ENCODE measurements at places on chromosomes 7 and 10.

GRCh38 chr7:55438085-55438756 lies 73.1 kb downstream of the LANCL2 start:
- H3K4me3 ChIP-seq = no peak overlapping the region
- H3K27me3 ChIP-seq = no peaks in the 10 kb centered on the region
- H3K27ac ChIP-seq = no peak overlapping the region
- H3K36me3 ChIP-seq = no peaks in the 10 kb centered on the region
- peaks cover 3% of the 10 kb centered on the region for H3K4me1 ChIP-seq

GRCh38 chr7:141785706-141786552 lies 4.1 kb upstream of the TAS2R5 start:
- H3K4me3 ChIP-seq = no peak overlapping the region
- H3K27ac ChIP-seq = no peak overlapping the region
- H3K36me3 ChIP-seq = no peaks in the 10 kb centered on the region
- DNase-seq = no peak
- no peaks in the 10 kb centered on the region for H3K4me1 ChIP-seq

DNA sequence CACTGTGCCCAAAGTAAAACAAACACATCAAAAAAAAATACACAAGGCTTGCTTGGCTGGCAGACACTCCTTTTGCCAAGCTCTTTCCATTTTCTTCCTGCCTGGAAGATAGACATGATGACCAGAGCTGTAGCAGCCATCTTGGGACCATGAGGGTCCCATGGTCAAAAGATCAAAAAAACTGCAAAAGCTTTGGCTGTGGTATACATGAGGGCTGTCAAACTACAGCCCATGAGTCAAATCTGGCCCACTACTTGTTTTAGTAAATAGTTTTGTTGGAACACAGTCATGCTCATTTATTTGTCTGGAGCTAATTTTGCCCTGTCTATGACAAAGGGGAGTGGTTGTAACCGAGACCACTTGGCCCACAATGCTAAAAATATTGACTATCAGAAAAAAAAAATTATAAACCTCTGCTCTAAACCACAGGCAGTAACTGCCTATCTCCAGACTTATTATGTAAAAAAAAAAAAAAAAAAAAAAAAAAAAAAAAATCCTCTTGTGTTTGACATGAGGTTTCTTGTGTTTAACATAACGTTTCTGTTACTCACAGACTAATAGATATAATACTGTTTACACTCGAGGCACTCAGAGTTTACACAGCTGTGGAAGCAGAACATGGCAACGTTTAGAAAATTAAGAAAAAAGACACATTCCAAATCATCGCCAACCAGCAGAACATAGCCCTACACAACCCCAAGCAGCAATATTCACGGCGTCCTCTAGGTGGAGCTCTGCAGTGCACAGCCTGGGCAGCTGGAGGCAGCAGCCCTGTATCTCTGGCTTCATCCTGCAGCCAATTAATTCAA lies 36.9 kb downstream of the ASB13 start:
- peaks cover 11% of the 10 kb centered on the region for H3K4me1 ChIP-seq
- no peaks in the 10 kb centered on the region for H3K36me3 ChIP-seq
- peaks cover 2% of the 10 kb centered on the region for H3K27me3 ChIP-seq

GRCh38 chr10:121112136-121112535 lies 261.0 kb downstream of the WDR11 start:
- DNase-seq = no peak
- H3K36me3 ChIP-seq = no peaks in the 10 kb centered on the region
- no peaks in the 10 kb centered on the region for H3K4me1 ChIP-seq
- H3K27me3 ChIP-seq = no peaks in the 10 kb centered on the region
- H3K4me3 ChIP-seq = no peak overlapping the region

DNA sequence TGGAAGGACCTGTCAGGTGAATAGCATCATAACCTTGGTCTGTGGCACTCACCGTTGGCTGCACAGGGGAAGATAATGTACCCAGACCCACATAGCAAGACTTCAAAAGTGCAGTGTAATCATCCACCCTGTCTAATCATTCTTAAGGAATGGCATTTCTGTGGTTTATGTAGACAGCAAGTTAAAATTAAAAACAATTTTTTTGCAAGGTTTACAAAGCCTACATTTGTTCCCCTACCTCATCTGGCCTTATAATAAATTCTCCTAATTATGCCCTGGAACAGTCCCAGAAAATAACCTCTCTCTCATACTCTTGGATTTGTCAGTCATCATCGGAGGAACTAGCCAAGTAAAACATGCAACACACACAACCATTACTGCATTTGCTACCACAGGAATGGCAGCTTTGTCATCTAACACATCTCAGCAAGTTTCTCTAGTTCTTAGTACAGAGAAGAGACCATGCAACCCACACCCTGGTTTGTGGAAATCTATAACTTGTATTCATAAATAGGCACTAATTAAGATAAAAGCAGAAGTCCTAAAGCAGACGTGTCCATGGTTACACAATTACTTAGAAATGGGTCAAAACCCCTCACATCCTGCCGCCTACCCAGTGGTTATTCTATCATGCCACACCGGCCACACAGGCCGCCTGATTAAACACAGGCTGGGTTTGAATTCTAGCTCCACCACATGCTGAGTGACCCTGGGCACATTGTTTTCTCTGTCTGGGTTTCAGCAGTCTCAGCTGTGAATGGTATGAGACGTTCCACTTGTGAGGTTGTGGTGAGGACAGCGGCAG lies 19.1 kb downstream of the ABLIM1 start:
- H3K27me3 ChIP-seq = peaks cover 12% of the 10 kb centered on the region
- H3K27ac ChIP-seq = no peak overlapping the region
- H3K36me3 ChIP-seq = no peaks in the 10 kb centered on the region
- H3K4me3 ChIP-seq = no peak overlapping the region
- peaks cover 3% of the 10 kb centered on the region for H3K4me1 ChIP-seq

GRCh38 chr10:10796774-10797415 lies 220.8 kb upstream of the CELF2 start:
- H3K36me3 ChIP-seq = no peaks in the 10 kb centered on the region
- H3K4me1 ChIP-seq = no peaks in the 10 kb centered on the region
- H3K27ac ChIP-seq = no peak overlapping the region
- no peak overlapping the region for H3K4me3 ChIP-seq
- H3K27me3 ChIP-seq = peaks cover 14% of the 10 kb centered on the region
- no peak for DNase-seq

DNA sequence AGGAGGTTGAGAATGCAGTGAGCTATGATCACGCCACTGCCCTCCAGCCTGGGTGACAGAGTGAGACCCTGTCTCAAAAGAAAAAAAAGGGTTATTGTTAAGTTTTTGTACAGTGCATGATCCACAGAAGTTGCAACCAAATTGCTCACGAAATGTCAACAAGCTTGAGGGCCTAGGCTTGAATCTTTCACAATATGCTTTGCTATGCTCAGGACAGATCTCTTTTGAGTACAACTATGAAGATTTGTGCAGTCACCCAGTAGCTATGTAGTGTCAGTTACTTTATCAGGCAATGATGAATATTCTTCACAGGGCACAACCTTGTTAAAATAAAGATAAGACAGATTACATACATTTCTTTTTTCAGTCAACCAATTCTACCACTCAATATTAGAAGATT lies 109.2 kb downstream of the PRTFDC1 start:
- no peaks in the 10 kb centered on the region for H3K4me1 ChIP-seq
- no peak for DNase-seq
- H3K4me3 ChIP-seq = no peak overlapping the region
- H3K27me3 ChIP-seq = peaks cover 8% of the 10 kb centered on the region

GRCh38 chr7:121084748-121085336 lies 96.3 kb downstream of the CPED1 start:
- no peak overlapping the region for H3K27ac ChIP-seq
- peaks cover 12% of the 10 kb centered on the region for H3K27me3 ChIP-seq
- no peak for DNase-seq
- no peak overlapping the region for H3K4me3 ChIP-seq

DNA sequence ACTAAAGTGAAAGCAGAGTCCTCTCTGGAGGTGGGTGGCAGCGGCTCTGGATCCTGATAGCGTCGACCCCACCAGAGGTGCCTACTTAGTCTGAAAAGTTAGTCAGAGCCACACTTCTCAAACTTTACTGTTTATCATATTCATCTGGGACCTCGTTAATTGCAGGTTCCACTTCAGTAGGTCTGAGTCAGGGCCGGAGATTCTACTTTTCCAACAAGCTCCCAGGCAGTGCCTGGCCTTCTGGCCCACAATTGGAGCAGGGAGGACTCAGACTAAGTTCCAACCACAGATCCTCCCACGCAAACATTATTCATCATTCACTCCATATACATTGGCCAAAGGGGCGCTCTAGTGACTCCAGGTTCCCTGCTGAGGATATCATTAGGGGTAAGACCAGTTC lies 78.1 kb downstream of the VSTM4 start:
- peaks cover 2% of the 10 kb centered on the region for H3K27me3 ChIP-seq
- no peak overlapping the region for H3K27ac ChIP-seq
- H3K36me3 ChIP-seq = no peaks in the 10 kb centered on the region
- no peak for DNase-seq
- H3K4me3 ChIP-seq = no peak overlapping the region

GRCh38 chr10:27104919-27105318 lies 4.6 kb upstream of the ANKRD26 start:
- H3K36me3 ChIP-seq = peaks cover 39% of the 10 kb centered on the region
- no peak for DNase-seq
- H3K4me3 ChIP-seq = no peak overlapping the region
- H3K27ac ChIP-seq = peak overlapping the region; percentile 82
- H3K4me1 ChIP-seq = peaks cover 36% of the 10 kb centered on the region

DNA sequence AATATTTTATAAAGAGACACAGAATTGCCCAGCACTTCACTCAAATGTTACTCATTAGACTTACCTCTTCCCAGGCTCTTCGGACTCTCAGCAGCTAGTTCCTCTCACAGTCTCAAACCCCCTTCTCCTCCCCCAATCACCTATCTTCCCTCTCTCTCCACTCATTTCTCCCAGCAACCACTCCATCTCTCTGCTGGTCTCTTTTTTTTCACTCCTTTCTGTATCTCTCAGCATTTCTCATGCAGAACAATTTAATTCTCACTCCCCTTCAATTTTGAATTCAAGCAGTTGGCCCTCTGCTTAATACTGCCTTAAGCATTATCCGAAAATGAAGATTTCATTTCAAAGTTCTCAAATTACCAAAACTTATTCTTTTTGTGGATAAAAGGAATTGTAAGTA lies 34.4 kb upstream of the CAV2 start:
- H3K36me3 ChIP-seq = no peaks in the 10 kb centered on the region
- no peak overlapping the region for H3K27ac ChIP-seq
- H3K27me3 ChIP-seq = peaks cover 4% of the 10 kb centered on the region

- H3K27ac ChIP-seq = no peak overlapping the region
- no peak overlapping the region for H3K4me3 ChIP-seq
- H3K4me1 ChIP-seq = no peaks in the 10 kb centered on the region
- no peak for DNase-seq
- H3K27me3 ChIP-seq = no peaks in the 10 kb centered on the region
- H3K36me3 ChIP-seq = no peaks in the 10 kb centered on the region
Observed at GRCh38 chr10:117107238-117107637, 30.8 kb downstream of the VAX1 start.

DNA sequence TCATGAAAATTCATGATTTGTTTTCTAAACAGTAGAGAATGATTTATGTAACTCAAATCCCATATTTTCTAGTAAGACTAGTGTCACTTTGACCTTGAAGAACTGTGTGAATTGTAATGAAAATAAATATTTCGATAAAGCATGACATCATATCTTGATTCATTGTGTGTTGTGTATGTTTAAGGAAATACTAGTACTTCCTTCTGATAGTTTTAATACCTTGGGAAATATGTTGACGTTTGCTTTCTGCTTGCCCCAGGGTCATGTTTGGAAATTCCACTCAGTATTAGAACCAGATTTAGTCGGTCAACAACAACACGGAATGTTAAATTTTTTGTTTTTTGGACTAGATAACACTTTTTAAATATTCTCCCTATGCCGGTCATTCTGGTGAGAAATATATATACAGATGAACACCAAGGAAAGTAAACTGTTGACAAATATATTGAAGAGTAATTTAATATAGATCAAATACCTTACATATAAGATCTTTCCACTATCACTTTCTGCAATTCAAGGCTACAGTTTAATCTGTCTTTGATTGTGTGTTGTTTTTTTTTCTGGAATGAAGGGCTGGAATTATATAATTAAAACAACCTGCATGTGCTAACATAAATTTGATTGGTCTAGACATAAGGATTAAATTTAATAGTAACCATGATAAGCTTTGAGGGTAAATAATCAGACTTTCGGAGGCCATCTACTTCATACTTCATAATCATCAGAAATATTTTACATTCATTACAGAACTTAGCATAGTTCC lies 126.2 kb downstream of the MDFIC start:
- DNase-seq = no peak
- no peaks in the 10 kb centered on the region for H3K36me3 ChIP-seq
- H3K27me3 ChIP-seq = peaks cover 26% of the 10 kb centered on the region
- H3K27ac ChIP-seq = no peak overlapping the region
- peaks cover 3% of the 10 kb centered on the region for H3K4me1 ChIP-seq

DNA sequence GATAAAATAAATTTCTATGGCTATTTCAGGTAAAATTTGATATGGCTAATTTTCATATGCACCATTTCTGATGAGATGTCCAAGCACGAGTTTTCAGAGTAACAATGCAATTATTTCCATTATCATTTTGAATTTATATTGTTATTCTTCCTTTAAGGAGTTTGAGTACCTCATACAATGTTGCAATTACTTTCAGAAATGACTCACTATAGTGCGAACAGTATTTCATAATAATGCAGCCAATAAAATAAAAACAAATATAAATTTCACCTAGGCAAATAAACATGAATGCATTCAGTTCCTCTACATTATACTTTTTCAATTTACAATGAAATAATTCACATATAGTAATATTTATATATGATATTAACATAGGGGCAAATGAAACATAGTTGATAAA lies 78.8 kb upstream of the LRRN3 start:
- H3K4me3 ChIP-seq = peak overlapping the region; percentile 85
- H3K4me1 ChIP-seq = peaks cover 60% of the 10 kb centered on the region
- peaks cover 1% of the 10 kb centered on the region for H3K36me3 ChIP-seq
- H3K27me3 ChIP-seq = no peaks in the 10 kb centered on the region
- DNase-seq = no peak

DNA sequence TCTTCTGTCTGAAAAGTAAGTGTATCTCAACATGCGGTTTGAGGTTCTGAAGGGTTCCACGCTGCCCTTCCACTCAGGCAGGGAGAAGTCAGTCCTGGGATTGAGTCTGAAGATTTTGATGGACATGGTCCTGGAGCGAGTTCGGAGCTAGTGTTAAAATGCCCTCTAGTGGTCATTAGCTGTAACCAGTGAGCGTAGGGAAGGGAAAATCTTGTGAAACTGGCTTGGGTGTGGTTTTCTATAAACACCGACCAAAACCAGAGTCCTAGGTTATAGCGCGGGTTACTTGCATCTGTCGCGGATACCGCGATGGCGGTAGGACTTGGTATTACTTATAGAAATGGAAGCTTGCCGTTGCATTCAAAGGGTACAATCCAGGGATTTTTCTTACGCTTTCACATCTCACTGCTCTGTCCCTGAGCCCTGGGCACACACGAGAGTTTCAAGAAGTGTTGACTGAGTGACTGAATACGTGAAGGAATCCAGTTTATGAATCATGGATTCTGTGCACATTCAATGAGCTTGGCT lies 348.2 kb upstream of the C7orf33 start:
- H3K4me3 ChIP-seq = no peak overlapping the region
- H3K27me3 ChIP-seq = peaks cover 20% of the 10 kb centered on the region
- H3K4me1 ChIP-seq = peaks cover 3% of the 10 kb centered on the region
- DNase-seq = no peak
- no peaks in the 10 kb centered on the region for H3K36me3 ChIP-seq

Data from T-helper 2 cell treated with Interferon-gamma antibody and Interleukin-4, amounts not matched to agents 5 μg/mL and 100 μg/mL, for 36 hours (primary cell).